CD4-positive, CD25-positive, alpha-beta regulatory T cell (primary cell): ENCODE measurements at places on chromosomes 2 and 18. TPM values are rescaled to one million over a fixed set of nuclear protein-coding genes. Genes with fewer than 3 reads are reported as not detected.
A peak's percentile ranks its signal among the peaks of the same experiment; 100 is the strongest.

MC4R gene
- not detected for total RNA-seq

CARF gene
- 11.3 TPM for total RNA-seq

DNA sequence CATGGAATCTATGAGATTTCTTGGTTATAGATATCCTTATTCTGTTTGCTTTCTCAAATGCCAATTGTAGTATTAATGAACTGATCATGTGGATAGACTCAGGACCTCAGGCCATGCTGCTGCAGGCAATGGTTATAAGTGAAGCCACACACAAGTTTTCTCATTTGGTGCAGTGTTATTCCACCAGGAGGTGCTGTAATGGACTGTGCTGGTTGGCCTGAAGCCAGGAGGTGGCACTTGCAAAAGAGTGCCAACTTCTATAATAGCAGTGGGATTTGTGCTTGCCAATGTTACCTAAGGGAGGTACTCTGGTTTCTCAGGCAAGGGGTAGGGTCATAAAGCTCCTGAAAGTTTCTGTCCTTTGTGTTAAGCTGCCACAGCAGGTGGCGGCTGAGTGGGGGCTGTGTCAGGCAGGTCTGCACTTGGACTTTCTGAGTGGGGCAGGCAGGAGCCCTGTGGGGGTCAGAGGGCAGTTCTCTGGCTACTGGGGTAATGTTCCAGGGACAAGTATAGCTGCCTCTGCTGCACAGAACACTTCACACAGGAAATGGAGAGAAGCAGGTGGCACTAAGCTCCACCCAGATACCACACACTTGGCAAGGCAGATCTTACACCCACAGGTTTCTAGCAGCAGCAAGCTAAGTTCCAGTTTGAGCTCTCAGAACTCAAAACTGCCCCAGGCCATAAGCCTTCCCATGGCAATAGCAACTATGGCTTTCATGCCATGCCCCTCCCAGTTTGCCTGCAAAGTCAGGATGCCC is 352.6 kb upstream of the CWC22 start:
- no peaks in the 10 kb centered on the region for H3K27me3 ChIP-seq
- H3K4me3 ChIP-seq, result no peak overlapping the region
- H3K4me1 ChIP-seq, result no peaks in the 10 kb centered on the region
- H3K36me3 ChIP-seq, result no peaks in the 10 kb centered on the region

DNA sequence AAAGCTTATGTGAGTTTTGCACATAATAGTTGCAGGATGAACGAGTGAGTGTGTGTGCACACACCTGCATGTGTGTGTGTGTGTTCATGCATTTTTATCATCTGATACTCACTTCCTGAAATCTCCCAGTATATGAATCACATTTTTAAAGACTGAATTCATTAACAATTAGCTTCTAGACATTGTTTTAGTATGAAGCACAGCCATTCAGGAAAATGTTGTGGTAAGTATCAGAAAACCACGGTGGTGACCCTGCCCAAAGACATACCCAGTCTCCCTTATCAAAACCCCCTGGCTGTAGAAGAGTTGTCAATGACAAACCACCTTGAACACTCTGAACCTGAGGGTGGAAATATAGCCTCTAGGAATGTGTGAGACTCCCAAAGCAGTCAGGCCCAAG is 220.8 kb downstream of the ALK start:
- no peaks in the 10 kb centered on the region for H3K36me3 ChIP-seq
- H3K27ac ChIP-seq, result no peak overlapping the region
- no peaks in the 10 kb centered on the region for H3K27me3 ChIP-seq
- DNase-seq, result no peak

DNA sequence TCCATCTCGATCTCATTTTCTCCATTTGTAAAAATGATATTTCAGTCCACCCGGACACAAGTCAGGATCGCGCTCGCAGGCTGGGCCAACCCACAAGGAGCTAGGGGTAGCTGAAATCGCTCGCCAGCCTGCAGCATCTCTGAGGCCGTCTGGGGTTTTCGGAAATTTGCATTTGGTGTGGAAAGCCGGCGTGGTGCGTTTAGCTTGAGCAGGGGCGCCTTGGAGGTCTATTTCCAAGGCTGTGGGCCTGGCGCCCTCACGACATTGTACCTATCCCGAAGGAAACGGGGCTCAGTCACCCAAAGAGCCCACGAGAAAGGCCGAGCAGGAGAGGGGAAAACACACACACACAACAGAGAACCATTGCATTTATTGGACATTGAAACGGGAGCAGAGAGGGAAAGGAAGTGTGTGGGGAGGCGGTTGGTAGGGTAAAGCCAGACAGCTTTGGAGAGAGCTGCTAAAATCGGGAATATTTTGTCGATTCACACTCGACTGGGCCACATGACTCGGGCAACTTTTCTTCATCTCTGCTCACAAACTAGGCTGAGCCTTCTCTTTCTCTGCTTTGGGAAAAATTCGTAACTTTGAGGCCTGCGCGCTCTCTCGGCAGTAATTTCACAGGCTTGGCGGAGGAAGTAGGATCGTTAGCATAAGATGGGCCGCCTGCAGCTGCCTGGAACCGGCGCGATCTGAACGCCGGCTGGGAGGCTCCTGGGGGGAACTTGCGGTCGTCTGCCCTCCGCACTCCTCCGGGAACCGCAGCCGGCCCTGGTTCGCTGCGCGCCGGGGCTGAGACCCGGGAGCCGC is 1.1 kb upstream of the HOXD8 start:
- no peak overlapping the region for H3K4me3 ChIP-seq
- peaks cover 57% of the 10 kb centered on the region for H3K27me3 ChIP-seq
- no peak for DNase-seq
- no peaks in the 10 kb centered on the region for H3K36me3 ChIP-seq

- H3K36me3 ChIP-seq, result no peaks in the 10 kb centered on the region
- H3K27ac ChIP-seq, result no peak overlapping the region
- no peak overlapping the region for H3K4me3 ChIP-seq
- H3K4me1 ChIP-seq, result no peaks in the 10 kb centered on the region
- no peaks in the 10 kb centered on the region for H3K27me3 ChIP-seq
These were observed 827.6 kb downstream of the RNF144A start for GRCh38 chr2:7744827-7745226.

DNA sequence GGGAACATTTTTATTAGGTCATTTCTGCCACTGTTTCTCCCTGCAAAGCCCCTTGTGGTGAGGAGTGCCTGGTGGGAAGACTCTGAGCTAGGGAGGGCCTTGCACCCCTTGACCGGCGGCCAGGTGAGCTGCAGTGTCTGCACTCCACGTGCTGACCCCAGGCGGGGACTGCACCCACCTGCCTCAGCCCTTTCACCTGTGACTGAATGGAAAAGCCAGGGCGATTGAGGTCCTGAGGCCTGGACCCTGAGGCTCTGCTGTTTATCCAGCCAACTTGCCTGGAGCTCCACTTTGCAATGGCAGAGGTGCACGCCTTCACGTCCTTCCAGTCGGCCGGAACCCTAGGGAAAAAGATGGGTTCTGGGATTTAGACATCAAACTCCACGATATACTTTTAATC is 53.1 kb downstream of the TMEM18 start:
- no peak overlapping the region for H3K4me3 ChIP-seq
- no peaks in the 10 kb centered on the region for H3K27me3 ChIP-seq
- H3K36me3 ChIP-seq, result no peaks in the 10 kb centered on the region
- H3K4me1 ChIP-seq, result no peaks in the 10 kb centered on the region

DNA sequence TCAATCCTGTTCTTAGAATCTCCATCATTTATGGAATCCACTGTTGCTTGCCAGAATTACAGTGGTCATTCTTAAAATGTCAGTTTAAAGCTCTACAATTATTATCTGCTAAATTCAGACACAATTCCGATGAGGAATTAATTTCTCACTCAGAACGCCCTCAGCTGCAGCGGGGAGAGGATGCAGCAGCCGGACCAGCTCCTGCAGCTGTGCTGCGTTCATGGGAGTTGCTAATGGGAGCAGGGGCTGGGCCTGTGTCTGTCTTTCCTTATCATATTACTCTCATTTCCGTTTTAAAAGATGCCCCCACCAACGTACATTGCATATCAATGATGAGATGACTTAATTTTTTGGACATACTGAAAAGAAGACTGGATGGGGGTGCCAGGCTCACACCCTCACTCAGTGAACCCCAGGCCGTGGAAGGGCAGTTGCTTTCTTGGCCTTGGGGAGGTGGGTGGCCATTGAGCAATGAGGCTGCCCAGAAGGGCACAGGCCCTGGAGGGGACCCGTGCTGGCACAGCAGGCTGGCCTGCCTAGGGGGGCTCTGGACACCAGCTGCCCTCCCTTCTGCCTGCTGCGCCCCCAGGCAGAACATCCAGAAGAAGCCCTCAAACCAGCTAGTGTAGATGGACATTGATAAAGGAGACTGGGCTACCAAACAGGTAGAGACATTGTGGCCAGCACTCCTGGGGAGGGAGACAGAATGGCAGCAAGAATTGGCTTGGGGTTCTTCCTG is 503.6 kb upstream of the MYT1L start:
- H3K36me3 ChIP-seq, result no peaks in the 10 kb centered on the region
- H3K27ac ChIP-seq, result no peak overlapping the region
- H3K27me3 ChIP-seq, result no peaks in the 10 kb centered on the region
- no peak overlapping the region for H3K4me3 ChIP-seq
- DNase-seq, result no peak

DNA sequence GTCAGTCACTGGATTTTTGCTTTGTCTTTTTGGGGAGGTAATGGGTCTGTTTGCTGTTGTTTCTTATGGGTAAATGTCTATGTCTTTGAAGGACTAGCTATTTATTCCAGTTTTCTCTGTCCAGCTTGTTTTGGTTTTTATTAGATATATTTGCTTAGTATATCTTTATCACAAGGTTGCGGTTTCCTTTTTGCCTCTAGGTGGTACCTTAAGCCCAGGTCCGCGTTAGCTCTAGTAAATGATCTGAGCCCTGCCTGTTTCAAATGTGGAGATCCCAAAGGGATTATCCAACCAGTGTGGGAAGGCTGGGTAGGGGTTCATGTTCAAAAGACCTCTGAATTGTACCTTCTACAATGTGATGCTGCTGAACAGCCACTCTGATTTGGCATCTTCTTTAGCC is 114.5 kb downstream of the MYO3B start:
- no peak for DNase-seq
- no peaks in the 10 kb centered on the region for H3K4me1 ChIP-seq
- peaks cover 3% of the 10 kb centered on the region for H3K27me3 ChIP-seq
- H3K4me3 ChIP-seq, result no peak overlapping the region

- H3K4me3 ChIP-seq, result no peak overlapping the region
- H3K4me1 ChIP-seq, result no peaks in the 10 kb centered on the region
- H3K27ac ChIP-seq, result no peak overlapping the region
- no peaks in the 10 kb centered on the region for H3K36me3 ChIP-seq
These were observed 98.8 kb upstream of the MAP3K20 start for GRCh38 chr2:172976816-172977215.

- H3K4me3 ChIP-seq, result no peak overlapping the region
- no peak for DNase-seq
- H3K27me3 ChIP-seq, result no peaks in the 10 kb centered on the region
- H3K36me3 ChIP-seq, result no peaks in the 10 kb centered on the region
These were observed 95.2 kb downstream of the TTC32 start for GRCh38 chr2:19806591-19806990.

GRCh38 chr2:84940088-84940470 is 30.9 kb upstream of the KCMF1 start:
- no peak for DNase-seq
- H3K27ac ChIP-seq, result peak overlapping the region; percentile 95
- no peaks in the 10 kb centered on the region for H3K27me3 ChIP-seq
- peaks cover 3% of the 10 kb centered on the region for H3K36me3 ChIP-seq

DNA sequence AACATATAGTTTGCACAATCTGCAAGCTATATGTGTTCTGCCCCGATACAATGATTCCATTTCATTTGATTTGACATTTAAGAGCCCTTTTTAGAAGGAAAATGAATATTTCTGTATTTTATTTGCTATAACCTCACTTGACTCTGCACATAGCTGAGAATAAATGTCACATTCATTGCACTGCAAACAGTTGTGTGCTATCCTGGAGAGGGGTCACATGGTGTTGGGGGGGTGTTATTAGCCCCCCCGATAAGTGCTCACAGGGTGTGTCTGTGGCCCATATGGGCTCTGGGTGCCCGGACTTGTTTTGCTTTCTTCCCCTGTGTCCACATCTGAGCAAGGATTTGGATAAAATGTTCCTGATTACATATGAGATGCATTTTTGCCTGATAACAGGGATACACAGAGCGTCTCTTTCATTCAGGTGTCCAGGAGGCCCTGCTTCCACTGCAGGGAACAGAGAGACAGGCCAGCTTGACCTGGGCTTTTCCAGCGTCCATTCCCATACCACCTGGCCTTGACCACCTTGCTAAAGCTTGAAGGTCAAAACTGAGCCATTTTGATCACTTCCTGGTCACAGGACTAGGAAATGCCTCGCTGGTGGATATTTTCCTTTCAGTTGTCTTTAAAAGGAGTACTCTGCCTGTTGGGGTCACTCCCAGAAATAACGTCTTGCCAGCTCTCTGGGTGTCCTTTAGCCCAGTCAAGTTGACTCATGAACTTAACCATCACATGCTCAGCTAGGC is 38.4 kb upstream of the ID2 start:
- no peaks in the 10 kb centered on the region for H3K27me3 ChIP-seq
- H3K4me3 ChIP-seq, result no peak overlapping the region
- no peaks in the 10 kb centered on the region for H3K4me1 ChIP-seq
